Cortex of kidney (tissue), 1 donor: ENCODE measurements at places on chromosomes 12 and 14.

- no peak for DNase-seq
Measured at GRCh38 chr12:96420277-96420835, 20.1 kb upstream of the CDK17 start.

- DNase-seq: no peak
Measured at GRCh38 chr14:80491650-80492049, 280.3 kb upstream of the DIO2 start.

GRCh38 chr14:104082807-104083206 lies 2.7 kb upstream of the ASPG start:
- no peak for DNase-seq

DNA sequence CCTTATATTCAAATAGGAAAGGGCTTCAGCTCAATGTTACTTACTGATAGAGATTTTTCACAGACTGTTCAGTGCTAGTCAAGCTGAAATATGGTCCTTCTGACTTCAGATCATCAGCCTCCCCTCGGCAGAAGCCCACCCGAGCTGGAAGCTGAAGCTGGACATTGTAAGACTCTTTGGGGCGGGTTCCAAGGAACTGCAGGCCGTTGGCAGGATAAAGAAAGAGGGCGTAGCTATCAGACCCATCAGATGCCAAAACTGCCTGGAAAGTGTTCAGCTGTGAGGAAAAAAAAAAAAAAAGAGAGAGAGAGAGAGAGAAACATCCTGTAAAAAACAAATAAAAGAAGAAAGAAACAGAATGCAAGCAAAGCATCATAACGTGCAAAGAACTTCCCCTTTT lies 8.8 kb downstream of the NID2 start:
- no peak for DNase-seq

- DNase-seq: no peak
Measured at GRCh38 chr12:1552171-1552570, 42.2 kb downstream of the FBXL14 start.

DNA sequence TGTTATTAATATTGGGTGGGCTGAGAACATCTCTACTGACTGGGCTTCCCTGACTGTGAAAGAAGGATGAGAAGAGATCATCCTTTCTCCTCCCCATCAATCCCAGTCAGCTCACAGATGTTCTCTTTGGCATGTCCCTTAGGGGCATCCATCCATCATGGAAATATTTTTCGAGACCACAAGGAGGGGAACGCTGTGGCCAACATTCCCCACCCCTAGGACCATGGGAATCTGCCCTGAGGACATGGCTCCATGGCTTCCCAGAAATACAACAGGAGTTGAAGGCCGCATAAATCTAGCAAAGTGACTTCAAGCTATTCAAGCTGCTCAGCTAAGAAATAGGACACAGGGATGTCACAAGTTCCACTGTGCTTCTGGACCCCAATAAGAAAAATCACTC lies 456.8 kb downstream of the MED13L start:
- DNase-seq: no peak

DNA sequence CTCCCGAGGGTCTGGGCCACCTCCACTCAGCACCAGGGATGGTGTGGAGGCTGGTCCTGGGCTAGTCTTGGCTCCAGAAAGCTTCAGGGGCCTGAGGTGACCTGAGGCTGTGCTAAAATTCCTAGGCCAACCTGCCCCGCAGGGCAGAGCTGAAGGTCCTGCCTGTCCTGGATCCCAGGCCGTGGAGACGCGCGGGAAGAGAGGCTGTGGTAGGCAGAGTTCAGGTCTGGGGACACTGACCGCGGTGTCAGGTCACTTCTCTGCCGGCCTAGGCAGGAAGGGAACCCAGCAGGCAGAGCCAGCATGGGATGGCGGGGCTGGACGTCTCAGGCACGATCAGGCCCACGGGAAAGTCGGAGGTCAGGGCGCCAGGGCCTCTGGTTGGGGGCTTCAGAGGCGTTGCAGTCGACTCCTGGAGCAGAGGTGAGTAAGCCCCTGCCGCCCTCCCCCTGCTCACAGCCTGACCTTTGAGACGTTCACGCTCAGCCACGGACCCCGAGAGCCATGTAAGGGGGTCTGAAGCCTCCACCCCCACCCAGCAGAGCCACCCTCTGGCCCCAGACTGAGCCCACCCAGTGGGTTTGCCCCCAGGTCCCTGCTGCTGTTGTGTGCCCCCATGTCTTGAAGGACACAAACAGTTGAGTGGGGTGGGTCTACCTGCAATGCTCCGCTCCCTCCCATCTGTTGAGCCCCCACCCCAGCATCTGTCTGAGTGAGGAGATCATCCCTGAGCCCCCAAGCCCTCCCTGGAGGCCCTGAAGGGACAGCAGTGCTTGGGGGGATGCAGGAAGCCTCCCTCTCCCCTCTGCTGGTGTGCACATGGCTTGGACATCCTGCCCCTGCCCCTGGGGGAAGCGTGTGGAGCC lies 142.7 kb downstream of the KIF26A start:
- DNase-seq: no peak

DNA sequence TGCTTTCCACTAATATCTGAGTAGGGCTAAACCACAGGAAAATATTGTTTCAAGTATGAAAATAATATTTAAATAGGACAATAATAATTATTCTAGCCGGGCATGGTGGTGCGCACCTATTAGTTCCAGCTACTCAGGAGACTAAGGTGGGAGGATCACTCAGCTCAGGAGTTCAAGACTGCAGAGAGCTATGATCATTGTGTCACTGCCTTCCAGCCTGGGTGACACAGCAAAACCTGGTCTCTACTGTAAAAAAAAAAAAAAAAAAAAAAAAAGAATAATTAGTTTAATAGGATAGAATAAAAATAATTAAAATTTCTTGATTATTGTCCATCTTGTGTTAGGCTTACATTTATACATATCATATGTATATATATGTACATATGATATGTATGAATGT lies 38.5 kb upstream of the BAZ1A start:
- DNase-seq: no peak

DNA sequence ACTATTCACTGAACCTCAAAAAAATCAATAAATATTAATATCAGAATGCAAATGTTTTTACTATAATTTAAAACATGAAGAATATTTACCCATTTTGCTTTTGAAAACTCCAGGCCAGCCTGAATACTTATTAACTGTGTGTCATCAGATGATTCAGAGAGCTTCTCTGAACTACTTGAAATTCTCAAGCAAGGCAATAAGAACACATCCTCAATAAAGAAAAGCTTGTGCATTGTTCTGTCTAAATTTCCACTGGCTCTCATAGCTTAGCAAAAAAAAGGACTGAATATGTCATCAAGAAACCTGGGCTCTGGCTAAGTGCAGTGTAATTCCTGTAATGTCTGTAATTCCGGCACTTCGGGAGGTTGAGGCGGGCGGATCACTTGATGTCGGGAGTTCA lies 194.1 kb downstream of the BTG1 start:
- DNase-seq: no peak

DNA sequence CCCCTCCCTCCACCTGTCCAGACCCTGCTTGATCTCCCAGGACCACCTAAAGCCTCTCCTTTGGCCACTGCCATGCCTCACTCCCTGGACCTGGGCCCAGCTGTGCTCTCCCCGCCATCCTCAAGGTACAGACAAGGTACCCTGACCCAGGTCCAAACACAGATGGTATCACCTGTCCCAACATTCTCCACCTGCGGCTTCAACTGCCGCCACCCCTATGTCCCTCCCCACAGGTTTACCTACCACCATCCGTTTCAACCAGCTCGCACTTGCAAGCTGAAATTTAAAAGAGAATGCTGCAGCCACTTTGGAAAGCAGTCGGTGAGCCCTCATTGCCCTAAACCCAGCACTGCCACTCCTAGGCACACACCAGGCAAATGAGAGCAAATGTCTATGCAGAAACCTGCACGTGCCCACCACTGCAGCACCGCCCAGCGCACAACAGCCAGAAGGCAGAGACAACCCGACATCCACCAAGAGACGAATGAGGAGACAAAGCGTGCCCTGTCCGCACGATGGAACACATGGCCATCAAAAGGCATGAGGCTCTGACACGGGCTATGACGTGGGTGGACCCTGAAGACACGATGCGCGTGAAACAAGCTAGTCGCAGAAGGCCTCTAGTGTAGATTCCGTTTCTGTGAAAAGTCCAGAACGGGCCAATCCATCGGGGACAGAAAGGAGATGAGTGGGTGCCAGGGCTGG lies 71.0 kb downstream of the RFLNA start:
- DNase-seq: no peak

DNA sequence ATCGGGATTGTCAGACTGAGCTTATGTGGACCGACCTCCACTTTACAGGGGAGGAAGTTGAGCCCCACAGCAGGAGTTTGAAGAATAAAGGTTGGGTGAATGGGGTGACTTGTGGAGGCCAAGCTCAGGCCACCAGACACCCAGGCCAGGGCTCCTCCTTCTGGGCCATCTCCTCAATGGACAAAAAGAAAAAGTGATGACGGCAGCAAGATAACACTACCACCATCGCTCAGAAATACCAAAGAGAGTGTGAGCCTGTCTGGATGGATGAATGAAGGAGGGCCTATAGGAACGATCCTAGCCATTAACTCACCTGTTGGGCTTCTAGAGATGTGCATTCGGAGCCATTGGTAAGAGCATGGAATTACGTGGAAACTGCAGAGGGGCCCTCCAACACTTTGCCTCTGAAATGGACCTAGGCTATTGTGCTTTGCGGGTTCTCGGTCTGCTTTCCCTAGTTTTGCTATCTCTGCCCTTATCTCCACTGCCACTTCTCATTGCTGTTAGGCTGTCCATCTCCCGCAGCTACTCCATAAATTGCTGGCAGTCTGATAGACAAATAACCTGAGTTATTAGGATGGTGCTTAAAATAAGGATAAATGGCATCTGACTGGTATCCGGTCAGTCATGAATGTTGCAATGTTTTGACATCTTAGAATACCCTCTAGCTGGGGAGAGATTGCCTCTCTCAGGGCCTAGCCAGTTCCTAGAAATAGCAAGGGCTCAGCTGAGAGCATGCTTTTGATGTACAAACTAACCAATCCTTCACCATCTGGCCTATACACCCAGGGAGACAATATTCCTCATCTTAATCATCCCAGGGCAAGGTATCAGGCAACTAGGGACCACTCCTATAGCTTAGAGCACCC lies 9.6 kb upstream of the PLEK2 start:
- no peak for DNase-seq

- no peak for DNase-seq
Measured at GRCh38 chr14:85536833-85537190, 6.9 kb downstream of the FLRT2 start.

DNA sequence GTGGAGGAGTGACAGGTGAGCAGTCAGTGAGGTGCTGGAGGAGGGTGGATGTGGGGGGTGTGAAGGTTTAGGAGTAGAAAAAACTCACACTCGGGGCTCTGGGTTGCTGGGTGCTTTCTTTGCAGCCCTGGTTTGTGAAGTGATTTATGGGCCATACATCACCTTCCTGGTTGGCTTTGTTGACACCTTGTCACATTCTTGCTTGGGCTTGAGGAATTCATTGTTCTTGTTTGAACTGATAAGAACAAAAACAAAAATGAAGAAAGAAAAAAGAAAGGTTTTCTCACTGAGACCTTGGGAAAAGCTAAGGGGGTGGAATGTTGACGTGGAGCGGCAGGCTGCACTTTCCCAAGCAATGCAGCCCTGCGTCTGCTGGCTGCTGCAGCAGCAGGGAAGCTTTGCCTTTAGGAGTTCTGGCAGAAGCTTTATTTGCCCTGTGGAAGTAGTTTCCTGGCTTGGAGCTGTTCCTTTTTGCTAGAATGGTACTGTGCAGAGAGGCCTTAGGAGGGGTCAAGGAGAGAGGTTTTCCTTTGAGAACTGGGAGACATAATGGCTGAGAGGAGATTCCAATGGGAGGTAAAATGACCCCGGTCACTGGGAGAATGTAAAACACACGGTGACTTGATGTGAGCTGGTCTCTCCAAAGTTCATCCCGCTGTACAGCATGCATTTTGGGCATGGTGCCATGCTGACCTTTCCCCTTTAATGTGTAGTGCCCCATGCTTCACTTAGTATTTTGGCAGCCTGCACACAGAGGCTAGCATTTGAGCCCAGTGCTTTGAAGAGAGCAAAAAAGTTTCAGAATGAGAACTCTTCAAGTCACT lies 52.8 kb downstream of the HMGA2 start:
- no peak for DNase-seq

DNA sequence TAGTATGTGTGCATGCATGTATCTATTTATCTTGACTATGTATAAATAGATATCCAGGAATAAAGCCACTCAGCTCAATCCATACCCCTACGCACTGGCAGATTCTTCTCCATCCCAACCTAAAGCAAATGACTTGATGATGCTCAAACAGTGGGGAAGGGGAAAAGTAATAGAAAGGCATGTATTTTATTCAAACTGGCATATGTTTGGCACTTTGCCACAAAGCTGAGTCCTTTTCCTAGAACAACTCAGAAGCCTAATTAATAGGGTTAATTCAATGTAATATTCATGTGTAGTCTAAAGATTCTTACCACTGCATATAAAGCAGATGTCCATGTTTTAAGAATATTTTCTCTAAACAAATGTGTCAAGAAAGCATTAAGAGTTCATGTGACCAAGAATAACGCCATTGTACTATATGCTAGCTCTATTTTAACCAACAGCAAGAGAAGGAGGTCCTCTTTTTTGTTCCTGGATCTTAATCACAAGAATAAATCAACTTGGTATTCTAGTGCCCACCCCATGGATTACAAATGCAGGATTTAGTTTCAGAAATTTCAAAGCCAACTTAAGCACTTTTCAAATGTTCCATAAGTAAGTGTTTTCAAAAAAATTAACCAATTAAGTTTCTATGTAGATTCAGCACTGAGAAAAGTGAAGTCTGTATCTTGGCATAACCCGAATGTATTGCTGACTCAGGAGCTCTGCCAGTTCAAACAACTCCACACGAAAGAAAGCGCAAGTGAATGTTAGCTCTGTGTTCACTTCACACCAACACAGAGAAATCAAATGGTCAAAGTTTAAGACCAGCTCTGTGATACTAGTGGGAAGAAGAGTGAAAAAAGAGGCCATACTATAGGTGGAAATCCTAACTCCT lies 233.6 kb downstream of the MED13L start:
- DNase-seq: no peak

GRCh38 chr12:67477681-67478265 lies 170.8 kb upstream of the DYRK2 start:
- no peak for DNase-seq

DNA sequence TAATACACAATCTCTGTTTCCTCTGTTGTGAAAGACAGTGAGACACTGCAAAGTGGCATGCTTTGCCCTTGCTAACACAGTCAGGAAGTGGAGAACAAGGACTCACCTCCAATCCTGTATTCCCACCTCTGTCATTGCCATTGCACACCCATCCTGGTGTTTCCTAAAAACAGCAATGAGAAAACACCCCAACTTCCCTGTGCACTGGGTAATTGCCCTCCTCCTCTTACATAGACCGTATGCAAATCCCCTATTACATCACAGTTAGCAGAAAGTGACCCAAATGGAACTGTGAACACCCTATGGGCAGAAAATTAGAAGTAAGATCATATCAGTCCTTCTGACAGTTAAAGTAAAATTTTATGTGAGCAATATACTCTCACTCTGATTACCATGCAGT lies 355.5 kb downstream of the BCL11B start:
- no peak for DNase-seq

- no peak for DNase-seq
Measured at GRCh38 chr14:67241411-67242167, at the start of gene PALS1. Gene PALS1, plus strand, starts transcription at chr14:67241435. Its CDS starts 37,736 bp downstream, at chr14:67279171.
